Hepatic stellate cell (primary cell): ENCODE measurements at places on chromosomes 11 and 22.

DNA sequence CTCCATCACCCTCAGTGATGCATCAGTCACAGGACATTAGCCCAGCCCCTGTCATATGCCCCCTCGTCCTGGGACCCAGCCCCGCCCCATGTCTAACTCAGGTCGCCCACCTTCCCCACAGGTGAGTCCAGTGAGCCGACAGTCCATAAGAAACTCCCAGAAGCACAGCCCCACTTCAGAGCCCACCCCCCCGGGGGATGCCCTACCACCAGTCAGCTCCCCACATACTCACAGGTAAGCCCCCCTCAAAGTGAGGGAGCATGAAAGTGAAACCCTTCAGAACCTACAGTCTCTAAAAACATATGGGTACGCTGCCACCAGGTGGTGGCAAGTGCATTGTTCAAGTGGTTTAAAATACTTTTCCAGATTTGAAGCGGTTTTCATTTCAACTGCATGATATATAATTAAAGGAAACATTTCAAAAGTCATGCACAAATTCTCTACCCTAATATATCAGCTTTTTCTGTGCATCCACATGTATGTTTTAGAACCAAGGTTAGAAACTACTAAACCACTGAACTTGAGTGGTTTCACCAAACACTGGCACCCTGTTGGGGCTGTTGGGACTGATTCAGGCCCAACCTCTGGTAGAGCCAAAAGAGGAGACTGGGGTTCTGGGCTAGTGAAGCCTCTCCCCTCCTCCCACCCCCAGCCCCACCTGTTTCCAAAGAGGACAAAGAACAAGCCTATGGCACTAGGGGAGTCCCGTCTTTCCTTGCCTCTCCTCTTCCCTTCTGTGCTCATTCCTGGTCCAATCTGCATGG, 17.3 kb downstream of the EPS8L2 start:
- DNase-seq, result peak; percentile 68

DNA sequence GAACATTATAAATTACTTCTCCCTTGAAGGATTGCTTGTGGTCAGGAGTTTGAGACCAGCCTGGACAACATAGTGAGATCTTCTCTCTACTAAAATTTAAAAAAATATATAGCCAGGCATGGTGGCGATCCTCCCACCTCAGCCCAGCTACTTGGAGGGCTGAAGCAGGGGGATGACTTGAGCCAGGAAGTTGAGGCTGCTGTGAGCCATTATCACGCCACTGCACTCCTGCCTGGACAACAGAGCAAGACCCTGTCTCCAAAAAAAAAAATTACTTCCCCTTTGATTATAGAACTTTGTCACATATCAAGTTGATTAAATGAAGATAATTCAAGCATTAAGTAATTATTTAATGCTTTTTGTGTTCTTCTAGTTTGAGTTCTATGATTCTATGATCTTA, 65.1 kb upstream of the PRODH start:
- no peak for DNase-seq

- DNase-seq, result no peak
These were observed 31.7 kb upstream of the NAV2 start for GRCh38 chr11:19680829-19681368.

DNA sequence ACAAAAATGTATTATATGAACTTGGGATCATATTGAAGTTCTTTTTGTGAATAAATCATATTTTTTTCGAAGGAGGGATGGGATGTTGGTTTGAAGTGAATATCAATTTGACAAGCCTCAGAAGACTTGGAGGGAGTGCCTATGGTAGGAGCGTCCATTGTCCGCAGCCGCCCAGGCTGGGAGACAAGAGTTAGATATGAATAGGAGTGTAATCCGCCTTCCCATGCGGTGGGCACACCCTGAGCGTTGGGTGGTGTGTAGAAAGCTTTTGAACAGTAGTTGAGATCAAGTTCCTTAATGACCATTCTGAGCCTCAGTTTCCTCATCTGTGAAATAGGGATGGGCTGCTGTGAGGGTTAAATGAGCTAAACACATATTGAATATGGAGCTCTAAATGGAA, 7.0 kb downstream of the CD82 start:
- DNase-seq, result no peak

DNA sequence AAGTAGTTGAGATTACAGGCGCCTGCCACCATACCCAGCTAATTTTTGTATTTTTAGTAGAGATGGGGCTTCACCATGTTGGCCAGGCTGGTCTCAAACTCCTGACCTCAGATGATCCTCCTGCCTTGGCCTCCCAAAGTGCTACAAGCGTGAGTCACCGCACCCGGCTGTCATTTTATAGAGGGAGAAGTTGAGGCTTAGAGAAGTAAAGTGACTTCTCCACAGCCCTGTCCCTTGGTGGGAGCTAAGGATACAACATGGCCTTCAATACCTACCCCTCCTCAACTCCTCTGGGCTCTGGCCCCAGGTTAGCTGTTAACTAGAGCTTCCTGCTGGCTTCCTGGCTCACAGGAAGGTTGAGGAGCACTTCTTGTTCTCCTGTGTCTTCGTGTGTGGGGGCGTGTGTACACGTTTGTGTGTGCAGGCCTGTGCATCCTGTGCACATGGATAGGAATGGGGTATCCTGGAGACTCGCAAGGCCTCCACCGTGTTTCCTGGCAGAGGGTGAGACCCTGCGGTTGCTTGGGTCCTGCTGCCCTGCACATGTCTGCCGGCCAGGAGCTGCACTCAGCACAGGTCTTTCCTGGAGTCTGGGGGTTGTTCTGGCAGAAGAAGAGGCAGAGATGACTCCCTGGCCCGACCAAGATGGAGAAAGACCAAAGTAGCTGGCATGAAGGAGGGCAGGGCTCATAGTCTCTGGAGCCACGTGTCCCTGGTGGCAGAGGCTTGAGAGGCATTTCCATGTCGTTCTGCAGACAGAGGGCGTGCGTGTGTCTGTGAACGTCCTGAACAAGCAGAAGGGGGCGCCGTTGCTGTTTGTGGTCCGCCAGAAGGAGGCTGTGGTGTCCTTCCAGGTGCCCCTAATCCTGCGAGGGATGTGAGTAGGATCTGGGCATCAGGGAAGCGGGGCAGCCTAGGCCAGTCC, 2.4 kb downstream of the SIDT2 start:
- peak; percentile 71 for DNase-seq

- DNase-seq, result no peak
These were observed 37.3 kb downstream of the OR10A6 start for GRCh38 chr11:7893796-7894195.

GRCh38 chr11:43986881-43987280, 44.4 kb downstream of the C11orf96 start:
- DNase-seq, result no peak

- DNase-seq, result peak; percentile 23
These were observed 41.6 kb upstream of the UCP3 start for GRCh38 chr11:74050465-74050864.

- no peak for DNase-seq
These were observed 74.1 kb downstream of the TRIM29 start for GRCh38 chr11:120063686-120064340.

- no peak for DNase-seq
These were observed 10.0 kb downstream of the ROBO4 start for GRCh38 chr11:124887667-124888013.

DNA sequence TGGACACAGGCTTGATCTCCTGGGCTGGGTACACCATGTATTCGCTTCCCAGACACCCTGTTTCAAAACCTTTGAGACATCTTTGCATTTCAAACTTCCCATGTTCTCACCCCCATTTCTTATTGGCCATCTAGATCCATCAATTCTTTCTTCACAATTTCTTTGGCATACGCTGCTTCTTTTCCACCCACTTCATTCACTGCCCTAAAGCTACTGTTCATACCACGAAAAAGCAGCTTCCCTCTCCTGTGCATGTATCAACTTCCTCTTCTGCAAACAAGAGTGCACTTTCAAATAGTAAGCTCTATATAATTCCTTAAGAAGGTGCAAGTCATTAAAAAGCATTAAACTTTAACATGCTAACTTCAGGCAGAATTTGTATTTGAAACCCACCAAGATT, 21.4 kb downstream of the UVRAG start:
- DNase-seq, result no peak

- no peak for DNase-seq
These were observed 150.9 kb downstream of the CRYBB2 start for GRCh38 chr22:25370322-25370721.

DNA sequence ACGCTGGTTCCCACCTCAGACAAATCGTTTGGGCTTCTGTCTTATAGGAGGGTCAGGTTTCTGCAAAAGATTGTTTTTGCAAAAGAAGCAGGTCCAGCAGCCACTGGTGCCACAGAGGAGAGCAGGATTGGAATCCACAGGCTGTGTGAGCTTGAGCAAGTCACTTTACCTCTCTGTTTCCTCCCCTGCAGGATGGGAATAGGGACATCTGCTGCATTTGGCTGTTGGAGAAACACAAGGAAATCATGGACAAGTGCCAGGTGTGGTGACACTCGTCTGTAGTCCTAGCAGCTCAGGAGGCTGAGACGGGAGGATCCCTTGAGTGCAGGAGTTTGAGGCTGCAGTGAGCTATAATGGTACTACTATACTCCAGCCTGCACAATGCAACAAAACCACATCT, 422.6 kb downstream of the MN1 start:
- DNase-seq, result no peak

- DNase-seq, result no peak
These were observed 32.1 kb upstream of the PCF11 start for GRCh38 chr11:83124636-83125424.

GRCh38 chr22:29108137-29108536, 35.3 kb downstream of the KREMEN1 start:
- DNase-seq, result no peak

DNA sequence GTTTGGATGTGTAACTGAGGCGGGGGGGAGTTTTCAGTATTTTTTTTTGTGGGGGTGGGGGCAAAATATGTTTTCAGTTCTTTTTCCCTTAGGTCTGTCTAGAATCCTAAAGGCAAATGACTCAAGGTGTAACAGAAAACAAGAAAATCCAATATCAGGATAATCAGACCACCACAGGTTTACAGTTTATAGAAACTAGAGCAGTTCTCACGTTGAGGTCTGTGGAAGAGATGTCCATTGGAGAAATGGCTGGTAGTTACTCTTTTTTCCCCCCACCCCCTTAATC, 2.3 kb downstream of the MALAT1 start:
- no peak for DNase-seq

DNA sequence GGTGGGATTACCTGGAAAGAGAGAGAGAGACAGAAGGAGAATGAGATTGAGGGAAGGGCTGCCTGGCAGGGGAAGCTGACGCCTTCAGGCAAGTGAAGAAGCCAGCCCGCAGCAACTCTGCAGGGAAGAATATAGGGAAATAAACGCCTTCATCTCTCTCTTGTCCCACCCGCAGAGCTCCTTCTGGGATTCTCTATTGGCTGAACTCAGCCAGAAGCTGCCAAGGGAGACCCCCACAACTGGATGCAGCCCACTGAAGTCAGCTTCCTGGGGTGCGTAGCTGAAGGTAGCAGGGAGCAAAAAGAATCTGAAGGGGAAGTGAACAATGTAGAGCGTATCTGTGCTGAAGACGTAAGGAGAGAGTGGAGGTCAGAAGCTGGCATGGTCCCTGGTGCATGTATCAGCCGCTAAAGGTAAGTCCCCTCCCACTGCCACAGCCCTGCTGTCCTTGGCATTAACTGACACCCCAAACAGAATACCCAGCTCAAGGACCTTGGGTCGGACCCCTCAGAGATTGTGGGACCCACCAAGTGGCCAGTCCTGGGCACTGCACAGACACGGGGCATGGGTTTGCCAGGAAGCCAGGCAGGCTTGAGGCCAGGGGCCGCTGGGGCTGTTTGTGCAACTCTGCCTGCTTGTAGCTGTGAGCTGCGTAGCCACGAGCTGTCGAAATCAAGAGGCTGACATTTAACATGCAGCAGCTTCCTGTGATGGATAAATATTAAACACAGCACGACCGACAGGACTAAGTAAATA, 469.9 kb downstream of the MN1 start:
- peak; percentile 54 for DNase-seq

- DNase-seq, result no peak
These were observed 13.5 kb downstream of the CD59 start for GRCh38 chr11:33722590-33723234.

DNA sequence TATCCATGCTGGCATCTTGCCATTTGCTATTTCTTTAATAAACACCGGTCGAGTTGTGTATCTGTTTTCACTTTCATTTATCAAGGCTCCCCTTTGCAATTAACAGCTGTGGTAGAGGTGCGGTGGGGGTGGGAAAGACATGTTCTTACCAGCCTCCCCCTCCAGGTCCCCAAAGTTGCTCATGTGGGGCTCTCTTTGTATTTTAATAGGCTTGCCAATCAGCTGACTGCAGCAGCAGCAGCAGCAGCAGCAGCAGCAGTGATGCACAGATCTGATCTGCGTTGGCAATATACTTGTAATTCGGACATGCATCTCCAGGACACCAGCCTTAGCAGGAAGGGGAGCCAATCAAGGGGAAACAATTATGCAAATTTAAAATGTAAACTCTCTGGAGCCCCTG, 40.3 kb upstream of the E2F8 start:
- DNase-seq, result no peak

GRCh38 chr11:34284156-34284555, 73.7 kb downstream of the ABTB2 start:
- DNase-seq, result no peak

DNA sequence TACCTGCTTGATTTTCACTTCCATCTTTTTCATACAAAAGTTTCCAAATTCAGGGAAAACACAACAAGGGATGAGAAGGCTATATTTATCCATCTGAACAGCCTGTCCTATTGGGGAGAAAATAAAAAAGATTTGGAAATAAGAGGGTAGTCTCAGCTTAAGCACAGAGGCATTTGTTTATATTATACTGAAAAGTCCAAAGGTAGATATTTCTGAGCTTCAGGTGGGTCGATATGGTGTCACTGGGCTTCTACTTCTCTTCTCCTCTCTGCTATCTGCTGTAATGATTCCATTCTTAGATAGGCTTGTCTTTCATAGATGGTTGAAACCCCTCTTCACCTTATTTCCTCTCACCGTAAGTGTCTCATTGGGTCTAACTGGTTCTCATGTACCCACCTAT, 337.0 kb downstream of the INSC start:
- DNase-seq, result no peak

DNA sequence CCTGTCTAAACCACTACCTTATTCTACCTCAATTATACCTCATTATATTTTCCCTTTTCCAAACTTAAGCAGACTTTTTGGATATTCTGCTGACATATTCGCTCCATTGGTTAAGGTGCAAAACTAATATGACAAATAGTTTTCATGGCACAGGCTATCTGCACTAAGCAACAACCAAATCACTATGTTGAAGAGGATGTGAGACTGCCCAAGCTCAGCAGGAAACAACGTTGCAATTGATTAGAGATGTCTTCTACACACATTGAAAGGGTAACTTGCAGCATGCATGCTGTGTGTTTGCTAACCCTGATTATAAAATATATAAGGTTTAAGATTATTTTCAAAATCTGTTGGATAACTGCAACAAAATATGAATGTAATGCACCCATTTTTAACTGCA, 61.6 kb downstream of the STK33 start:
- DNase-seq, result no peak

- DNase-seq, result no peak
These were observed 12.7 kb upstream of the OR52K2 start for GRCh38 chr11:4436411-4436810.

GRCh38 chr22:39488563-39489083, 13.5 kb upstream of the MIEF1 start:
- DNase-seq, result no peak

GRCh38 chr22:39176143-39176713, 23.7 kb upstream of the CBX7 start:
- DNase-seq, result peak; percentile 87

- DNase-seq, result no peak
These were observed 6.1 kb downstream of the NUP50 start for GRCh38 chr22:45169591-45170466.

- DNase-seq, result no peak
These were observed 131.2 kb downstream of the DLG2 start for GRCh38 chr11:85495918-85496317.
